IPS-NIHi11 (cell line): ENCODE measurements at places on chromosomes 13 and 19.

DNA sequence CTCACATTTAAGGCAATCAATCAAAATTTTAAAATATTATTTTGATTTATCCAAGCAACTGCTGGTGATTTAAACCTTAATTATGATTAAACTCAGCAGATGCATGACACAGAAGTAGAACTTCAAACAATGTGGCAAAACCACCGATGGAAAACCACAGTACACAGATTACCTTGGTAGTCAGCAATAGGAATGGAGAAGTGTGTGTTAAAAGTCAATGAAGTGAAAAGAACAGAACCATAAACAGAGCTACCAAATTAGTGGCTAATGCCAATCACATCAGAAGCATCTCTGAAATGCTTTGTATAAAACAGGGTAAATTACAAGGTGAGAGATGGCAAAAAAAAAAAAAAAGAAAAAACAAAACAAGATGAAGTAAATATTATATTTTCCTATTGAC is 31.2 kb downstream of the KATNAL1 start:
- DNase-seq = no peak

DNA sequence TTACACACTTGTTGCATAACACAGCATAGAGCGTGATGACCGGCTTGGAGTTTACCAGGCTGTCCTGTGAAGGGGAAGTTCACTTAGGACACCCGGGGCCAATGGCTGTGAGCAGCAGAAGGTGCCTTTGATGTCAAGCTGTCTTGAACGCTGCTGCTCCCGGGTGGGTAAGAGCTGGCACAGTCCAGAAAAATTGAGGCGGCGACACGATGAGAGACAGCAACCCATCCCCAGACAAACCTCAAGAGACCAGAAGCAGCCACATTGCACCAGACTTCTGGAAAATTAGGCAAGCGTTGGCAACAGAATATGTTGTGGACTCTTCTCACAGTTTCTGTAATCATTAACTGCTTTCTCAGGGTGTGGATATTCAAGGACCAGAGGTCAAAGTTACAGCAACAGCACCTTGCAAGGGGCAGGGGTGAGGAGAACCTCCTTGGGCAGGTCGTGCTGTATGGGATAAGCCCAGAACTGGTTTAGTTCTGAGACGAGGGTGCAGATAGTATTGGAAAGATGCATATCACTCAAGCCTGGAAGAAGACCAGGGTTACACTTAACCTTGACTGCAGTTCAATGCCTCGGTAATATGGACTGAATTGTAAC is 10.1 kb downstream of the NFILZ start:
- no peak for DNase-seq

DNA sequence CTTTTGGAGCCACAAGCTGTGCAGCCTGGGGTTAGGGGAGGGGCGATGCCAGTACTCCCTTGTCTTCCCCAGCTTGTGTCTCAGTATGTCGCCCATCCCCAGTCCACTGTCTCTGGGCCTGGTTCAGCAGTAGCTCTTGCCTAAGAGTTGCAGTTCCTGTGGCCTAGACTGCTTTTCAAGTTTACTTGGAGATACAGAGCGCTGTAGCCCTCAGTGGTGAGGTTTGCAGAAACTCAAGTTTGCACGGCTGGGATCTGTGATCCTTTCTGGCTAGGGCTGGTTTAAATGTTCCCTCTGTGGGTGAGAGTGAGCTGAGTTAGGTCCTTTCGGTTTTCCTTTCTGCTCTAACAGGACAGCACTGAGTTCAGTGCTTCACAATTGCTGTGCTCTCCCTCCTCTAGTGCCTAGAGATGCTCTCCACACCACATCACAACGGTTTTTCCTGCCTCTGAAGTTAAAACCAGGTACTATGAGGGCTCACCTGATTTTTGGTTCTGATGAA is 360.6 kb upstream of the TMTC4 start:
- no peak for DNase-seq

DNA sequence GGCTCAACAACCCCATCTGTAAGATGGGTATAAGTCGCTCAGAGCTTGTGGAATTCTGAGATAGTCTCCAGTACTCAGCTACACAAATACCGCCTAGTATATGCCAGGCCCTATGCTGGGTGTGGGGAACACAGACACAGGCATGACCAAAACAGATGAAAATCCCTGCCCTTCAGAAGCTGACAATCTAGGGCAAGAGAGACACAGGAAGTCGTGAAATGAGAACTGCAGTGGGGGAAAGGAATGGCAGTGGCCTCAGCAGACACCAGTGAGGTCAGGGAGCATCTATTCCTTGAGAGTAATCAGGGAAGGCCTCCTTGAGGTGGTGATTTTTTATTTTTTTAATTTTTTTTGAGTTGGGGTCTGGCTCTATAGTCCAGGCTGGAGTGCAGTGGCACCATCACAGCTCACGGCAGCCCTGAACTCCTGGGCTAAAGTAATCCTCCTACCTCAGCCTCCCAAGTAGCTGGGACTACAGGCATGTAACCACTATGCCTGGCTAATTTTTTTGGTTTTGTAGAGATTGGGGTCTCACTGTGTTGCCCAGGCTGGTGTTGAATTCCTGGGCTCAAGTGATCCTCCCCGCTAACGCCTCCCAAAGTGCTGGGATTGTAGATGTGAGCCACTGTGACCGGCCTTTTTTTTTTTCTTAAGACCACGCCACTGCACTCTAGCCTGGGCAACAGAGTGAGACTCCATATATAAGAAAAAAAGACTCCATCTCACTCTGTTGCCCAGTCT is 3.2 kb downstream of the TMIGD2 start:
- no peak for DNase-seq
